NCI-H526 treated with DMSO at 0.1 percent for 48 hours (cell line): ENCODE measurements at places on chromosomes 4 and X.

DNA sequence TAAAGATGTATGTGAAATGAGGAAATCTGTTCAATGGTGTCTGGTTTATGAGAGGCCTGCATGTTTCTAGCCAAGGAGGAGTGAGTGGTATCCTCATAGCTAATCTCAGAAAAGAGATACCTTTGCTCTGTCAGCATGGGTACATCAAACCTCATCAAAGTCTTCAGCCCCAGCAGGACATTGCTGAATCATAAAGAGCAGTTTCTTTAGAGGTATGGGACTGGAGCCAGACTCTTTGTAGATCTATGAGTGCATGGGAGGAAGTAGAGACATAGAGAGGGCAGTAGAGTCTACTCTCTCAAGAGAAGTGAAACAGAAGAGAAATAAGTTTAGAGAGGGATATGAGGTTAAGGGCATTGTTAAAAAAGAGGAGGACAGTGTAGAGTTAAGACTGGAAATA, 1950.9 kb downstream of the ARAP2 start:
- DNase-seq, result no peak

GRCh38 chrX:24494647-24495075, 29.6 kb downstream of the PDK3 start:
- DNase-seq, result no peak

GRCh38 chr4:173262375-173262774, 71.8 kb downstream of the HMGB2 start:
- DNase-seq, result no peak

GRCh38 chrX:11543249-11543648, 122.5 kb downstream of the ARHGAP6 start:
- DNase-seq, result no peak

- no peak for DNase-seq
Measured at GRCh38 chr4:110865611-110866259, 242.9 kb upstream of the PITX2 start.

- DNase-seq, result no peak
Measured at GRCh38 chr4:119031218-119031617, 104.4 kb upstream of the MYOZ2 start.

GRCh38 chrX:11998944-11999343, 139.3 kb upstream of the FRMPD4 start:
- DNase-seq, result no peak

DNA sequence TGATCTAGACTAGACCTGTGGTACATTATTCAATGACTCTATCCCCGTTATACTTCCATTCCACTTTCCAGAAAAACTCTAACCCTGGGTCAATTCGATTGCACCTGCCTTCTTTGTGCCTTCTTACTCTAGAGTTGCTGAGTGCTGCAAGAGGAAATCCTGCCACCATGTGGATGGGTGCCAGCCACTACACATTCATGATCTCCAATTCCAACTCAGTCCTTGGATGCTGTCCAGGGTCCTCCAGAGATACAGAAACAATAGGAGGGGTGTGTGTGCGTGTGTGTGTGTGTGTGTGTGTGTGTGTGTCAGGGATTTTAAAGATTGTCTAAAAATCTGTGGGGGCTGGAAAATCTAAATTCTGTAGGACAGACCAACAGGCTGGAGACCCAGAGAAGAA, 42.9 kb upstream of the INTS6L start:
- DNase-seq, result peak; percentile 24

GRCh38 chrX:10325611-10326010, 168.8 kb downstream of the CLCN4 start:
- no peak for DNase-seq

- DNase-seq, result no peak
Measured at GRCh38 chr4:108700081-108700757, 49.8 kb downstream of the OSTC start.

- DNase-seq, result peak; percentile 34
Measured at GRCh38 chr4:68498413-68499007, 51.2 kb downstream of the TMPRSS11E start.

- DNase-seq, result no peak
Measured at GRCh38 chr4:165539801-165540200, 161.0 kb downstream of the CPE start.

DNA sequence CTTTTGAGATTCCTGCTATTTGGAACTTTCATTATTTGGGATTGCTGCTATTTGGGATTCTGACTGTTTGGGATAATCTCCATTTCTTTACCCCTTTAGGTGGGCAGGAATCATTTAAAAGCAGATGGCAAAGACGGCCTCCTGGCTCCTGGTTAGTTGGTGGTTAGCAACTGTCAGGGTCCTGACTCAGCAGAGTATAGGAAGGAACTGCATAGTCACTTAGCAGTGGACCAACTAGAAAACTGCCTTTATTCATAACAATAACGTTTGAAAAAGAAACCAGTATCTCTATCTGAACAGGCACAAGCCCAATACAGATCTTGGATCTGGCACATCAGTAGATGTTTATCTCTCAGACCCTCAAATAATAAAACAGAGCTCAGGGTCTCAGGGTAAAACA, 469.7 kb upstream of the FGF16 start:
- DNase-seq, result no peak

DNA sequence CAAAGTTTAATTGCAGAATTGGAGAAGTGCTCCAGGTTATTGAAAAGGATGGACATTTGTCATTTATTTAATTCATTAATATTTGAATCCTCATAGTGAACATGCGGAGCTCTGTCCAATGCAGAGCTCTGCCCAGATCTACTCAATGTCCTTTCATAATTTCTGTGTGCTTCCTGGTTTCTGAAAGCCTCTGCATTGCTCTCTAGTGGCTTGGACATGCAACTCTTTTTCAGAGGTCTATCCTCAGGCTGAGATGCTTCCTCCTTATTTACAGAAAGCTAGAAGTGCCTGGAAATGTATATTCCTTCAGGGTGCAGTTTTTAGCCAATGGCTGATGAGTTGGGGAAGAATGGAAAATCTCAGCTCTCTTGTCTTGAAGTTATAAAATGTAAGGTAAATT, 786.1 kb upstream of the AADAT start:
- DNase-seq, result no peak

GRCh38 chr4:139014371-139015268, 961 bp upstream of the NOCT start:
- DNase-seq, result no peak

DNA sequence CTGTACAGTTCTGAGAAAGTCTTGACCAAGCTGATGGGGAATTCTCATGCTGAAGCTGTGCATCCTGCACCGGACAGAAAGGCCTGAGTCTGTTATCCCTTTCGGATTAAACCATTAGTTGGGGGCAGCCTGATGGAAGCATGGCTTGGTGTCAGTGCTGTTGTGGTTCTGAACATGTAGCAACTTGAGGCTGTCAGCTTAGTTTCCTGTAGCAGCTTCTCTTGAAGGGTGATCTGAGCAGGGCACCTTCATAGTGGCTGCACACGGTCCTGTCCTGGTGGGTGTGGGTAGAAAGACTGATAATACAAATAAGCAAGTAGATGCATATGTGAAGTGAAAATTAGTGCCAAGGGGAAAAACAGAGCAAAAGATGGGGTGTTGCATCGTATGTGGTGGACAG, 11.7 kb downstream of the KIAA0232 start:
- DNase-seq, result no peak

GRCh38 chr4:57426779-57427395, 316.7 kb upstream of the IGFBP7 start:
- peak; percentile 14 for DNase-seq

- DNase-seq, result no peak
Measured at GRCh38 chr4:154349829-154350228, 141.8 kb downstream of the DCHS2 start.

- DNase-seq, result no peak
Measured at GRCh38 chrX:43018031-43018430, 240.1 kb upstream of the PPP1R2C start.

DNA sequence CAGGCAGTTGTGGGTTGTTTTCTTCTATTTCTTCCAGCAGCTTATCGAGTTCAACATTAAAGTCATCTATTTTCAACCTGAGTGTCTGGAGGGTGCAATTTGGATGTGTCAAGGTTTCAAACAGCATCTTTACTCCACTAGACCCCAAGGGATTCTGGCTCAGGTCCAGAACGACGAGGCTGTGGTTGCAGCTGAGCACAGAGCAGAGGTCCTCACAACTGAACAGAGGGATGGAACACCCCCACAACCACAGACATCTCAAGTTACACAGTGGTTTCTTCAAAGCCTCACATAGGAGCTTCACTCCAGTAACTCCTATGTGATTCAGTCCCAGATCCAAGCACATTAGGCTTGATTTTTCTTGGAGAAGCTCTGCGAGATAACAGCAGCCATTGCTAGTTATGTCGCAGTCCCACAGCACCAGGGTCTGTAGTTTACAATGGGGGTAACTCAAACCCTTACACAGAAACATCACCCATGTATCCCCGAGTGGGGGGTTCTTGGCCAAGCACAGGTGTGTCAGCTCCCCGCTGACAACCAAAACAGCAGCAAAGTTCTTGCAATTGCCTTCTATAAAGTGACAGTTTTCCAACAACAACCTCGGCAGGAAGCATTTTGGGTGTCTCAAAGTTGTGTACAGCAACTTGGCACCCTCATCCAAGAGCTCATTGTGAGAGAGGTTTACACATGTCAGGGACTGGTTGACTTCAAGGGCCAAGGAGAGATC, 2.8 kb downstream of the NLRP2B start:
- DNase-seq, result no peak

GRCh38 chrX:104921584-104922205, 298.8 kb downstream of the TEX13A start:
- no peak for DNase-seq

- DNase-seq, result no peak
Measured at GRCh38 chr4:157170321-157170720, 50.2 kb upstream of the GRIA2 start.

- no peak for DNase-seq
Measured at GRCh38 chr4:25803720-25804225, 59.0 kb downstream of the SEL1L3 start.

GRCh38 chrX:137234651-137235402, 201.0 kb upstream of the GPR101 start:
- DNase-seq, result no peak

- no peak for DNase-seq
Measured at GRCh38 chr4:54392479-54392878, 163.4 kb downstream of the PDGFRA start.

GRCh38 chr4:61204353-61205060, 4.4 kb downstream of the ADGRL3 start:
- DNase-seq, result peak; percentile 68

- DNase-seq, result no peak
Measured at GRCh38 chrX:136061696-136062095, 76.5 kb downstream of the SLC9A6 start.

DNA sequence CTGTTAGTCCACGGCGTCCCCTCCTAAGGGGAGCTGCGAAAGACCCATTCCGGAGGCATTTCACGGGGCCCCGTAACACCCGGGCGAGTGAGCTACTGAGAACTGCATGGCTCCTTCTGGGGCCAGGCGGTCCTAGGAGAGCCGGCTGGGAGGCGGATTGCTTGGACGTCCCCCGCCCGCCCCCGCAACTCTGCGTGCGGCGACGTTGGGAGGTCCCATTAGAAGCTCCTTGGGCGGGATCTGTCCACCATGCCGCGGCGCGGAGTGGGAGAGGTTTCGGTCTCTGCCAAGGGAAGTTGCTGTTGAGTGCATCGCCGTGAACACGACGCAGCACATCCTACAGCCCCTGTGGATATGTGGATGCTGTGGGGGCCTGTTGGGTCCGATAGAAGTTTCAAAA, 85.4 kb upstream of the IGFBP7 start:
- no peak for DNase-seq

- DNase-seq, result no peak
Measured at GRCh38 chr4:181597766-181598165, 645.4 kb upstream of the TENM3 start.

DNA sequence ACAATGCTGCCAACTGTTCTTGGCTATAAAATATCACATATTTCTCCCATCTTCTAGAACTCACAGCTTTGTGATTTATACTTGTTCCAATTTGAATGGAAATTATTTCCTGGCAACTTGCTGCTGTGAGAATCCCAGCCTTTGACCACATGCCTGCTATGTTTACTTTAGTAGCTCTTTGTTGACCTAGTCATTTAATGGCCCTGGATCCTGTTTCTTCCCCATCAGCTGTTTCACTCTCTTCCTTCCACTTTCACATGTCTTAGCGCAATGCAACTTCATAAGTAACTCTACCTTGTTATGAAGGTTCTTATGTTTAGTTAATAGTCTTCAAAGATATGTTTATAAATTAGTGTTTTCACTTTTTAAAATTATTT, 1973.6 kb upstream of the AGA start:
- DNase-seq, result peak; percentile 6

GRCh38 chr4:6265546-6265945, 4.1 kb upstream of the WFS1 start:
- no peak for DNase-seq

DNA sequence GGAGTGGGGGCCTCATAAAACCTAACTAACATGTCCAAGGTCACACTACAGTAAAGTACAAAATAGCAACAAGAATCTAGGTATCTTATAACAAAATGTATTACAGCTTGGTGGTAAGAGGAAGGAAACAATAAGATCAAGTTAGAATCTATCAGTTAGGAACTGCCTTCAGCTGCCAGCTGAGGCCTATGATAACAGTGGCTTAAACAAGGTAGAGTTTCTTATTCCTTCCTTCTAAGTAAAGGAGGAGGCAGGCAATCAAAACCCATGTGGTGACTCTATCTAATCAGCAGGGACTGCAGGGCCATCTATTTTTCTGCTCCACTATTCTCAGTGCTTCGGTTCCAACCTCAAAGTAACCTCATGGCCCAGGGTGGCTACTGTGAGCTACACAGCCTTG, 10.9 kb downstream of the SH3D19 start:
- no peak for DNase-seq

GRCh38 chr4:90095000-90095399, 32.2 kb upstream of the CCSER1 start:
- no peak for DNase-seq

GRCh38 chr4:26105815-26106699, 192.0 kb downstream of the SMIM20 start:
- DNase-seq, result no peak

GRCh38 chr4:164596318-164596878, 157.5 kb upstream of the SMIM31 start:
- DNase-seq, result no peak

DNA sequence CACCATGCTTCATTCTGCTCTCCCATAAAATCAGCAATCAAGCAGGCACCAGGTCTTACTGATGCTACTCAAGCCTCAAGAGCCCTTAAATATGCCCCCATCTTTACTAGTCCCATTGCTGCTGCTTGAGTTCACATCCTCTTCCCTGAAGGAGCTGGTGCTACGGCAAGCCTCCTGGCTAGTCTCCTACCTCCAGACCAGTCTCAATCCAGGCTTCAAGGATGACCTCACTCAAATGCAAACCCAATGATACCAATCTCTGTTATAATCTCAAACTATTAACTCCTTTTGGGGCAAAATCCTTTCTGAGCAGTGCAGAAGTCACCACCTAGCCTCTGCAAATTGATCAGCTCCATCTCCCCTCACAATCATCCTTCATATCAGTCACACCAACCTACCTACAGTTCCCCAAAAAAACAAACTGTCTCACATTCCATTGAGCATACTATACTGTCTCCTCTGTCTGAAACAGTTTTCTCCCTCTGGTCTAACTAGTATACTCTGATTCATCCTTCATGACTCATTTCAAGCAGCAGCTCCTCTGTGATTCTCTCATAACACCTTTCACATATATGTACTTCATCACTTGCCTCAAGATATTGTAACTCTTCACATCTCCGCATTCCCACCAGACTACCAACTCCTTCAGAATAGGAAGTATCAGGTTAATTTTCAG, 30.0 kb downstream of the PAPSS1 start:
- DNase-seq, result no peak

- no peak for DNase-seq
Measured at GRCh38 chr4:38396845-38397547, 267.0 kb upstream of the KLF3 start.
